ENCODE measurements at places on chromosomes 12 and 14.

DNA sequence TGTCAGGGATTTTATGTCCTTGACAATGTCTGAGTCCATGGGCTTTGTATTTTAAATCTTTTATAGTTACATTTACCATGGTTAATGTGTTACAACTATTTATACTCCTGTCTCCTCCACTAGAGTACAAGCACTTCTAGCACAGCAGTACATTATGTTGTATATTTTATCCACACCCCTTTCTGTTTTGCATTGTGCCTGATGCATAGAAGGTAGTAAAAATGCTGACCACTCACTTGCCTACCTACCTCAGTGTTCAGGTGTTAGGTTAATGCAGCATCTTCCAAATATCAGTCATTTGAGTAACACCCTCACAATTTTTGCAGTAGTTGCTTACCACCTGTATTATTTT, 31.1 kb upstream of the SLC38A2 start:
- no peak for DNase-seq

DNA sequence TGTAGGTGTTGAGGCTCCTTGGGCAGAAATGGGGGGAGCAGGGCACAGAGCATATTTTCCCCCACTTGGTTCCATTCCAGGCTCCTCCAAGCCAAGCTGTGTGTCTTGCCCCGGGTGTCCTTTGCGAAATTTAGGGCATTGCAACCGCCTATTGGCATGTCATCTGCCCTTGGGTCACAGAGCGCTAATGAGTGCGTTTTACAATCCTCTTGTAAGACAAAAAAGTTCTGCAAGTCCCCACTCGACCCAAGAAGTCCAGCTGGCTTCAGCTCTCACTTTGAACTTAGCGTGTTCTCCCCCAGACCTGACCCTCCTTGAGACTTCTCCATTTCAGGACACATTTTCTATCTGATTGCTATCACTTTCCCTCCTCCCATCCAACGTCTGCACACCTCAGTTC, 6.1 kb upstream of the LRTM2 start:
- no peak for DNase-seq

GRCh38 chr12:64561302-64562136, 48.8 kb upstream of the RASSF3 start:
- no peak for DNase-seq

DNA sequence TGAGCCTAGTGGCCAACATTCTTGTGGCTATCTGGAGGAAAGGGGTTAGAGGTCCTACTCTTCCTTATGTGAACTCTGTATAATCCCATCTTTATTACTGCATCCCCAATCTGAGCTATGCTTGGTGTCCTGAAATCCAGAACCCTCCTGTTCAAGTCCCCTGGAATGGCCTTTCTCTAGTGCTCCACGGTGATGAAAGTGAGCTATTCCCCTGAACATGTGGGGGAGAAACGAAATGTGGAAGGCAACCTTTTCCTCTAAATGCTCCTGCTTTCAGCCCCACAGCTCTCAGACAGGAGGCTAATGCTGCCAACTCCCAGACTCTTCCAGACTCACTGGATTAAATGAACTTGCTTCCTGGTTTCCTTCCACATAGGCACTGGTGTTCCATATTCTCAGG, 2.5 kb upstream of the PGAM5 start:
- DNase-seq, result no peak

DNA sequence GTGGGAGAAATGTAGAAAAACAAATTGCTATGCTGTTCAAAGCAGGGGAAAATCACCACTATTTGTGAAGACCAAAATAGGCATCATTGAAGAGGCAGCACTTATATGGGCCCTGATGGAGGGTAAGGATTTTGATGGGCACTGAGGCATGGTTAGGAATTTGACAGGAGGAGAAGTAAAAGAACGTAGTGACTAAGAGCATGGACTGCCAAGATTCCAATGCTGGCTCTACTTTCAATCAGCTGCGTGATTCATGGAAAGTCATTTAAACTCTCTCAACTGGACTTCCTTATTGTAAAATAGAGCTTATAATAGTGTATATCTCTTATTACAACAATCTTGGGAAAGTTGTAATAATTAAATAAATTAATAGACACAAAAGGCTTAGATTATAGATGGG, 267.7 kb upstream of the G2E3 start:
- DNase-seq, result no peak

- DNase-seq, result no peak
These were observed 10.2 kb upstream of the RNASE10 start for GRCh38 chr14:20494935-20495766.

DNA sequence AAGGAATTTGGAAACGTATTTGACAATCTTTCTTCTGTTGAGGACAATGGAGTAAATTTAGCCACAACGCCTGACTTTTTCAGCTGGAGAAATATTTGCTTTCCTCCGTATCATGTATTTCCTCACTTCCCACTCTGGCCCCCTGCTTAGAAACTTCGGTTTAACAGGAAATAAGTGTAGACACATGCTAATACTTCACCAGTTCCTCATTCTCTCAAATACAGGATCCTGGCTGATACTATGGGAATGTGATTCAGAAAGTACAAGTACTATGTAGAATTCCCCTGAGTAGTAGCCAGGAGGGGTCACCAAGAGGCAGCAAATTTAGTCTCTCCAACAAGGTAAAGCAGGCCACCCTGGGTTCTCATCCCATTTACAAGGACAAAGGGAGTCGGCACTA, 58.0 kb downstream of the FAR2 start:
- DNase-seq, result no peak

DNA sequence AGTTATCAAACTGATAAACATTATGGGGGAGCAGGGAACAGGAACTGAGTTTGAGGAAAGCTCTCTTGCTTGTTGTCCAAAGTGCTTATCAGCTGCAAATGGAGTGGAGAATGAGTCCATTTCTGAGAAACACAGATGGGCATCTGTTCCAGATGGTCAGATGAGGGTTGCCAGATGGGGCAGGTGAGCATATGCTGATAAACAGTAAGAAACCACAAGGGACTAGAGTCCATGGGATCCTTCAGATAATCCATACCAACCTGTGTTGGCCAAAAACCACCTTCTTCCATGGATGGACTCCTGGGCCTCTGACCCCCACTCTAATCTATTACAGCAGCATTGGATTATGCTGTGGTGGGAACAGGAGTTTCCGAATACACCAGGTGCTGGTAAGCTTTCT, 38.3 kb downstream of the GNS start:
- DNase-seq, result no peak

DNA sequence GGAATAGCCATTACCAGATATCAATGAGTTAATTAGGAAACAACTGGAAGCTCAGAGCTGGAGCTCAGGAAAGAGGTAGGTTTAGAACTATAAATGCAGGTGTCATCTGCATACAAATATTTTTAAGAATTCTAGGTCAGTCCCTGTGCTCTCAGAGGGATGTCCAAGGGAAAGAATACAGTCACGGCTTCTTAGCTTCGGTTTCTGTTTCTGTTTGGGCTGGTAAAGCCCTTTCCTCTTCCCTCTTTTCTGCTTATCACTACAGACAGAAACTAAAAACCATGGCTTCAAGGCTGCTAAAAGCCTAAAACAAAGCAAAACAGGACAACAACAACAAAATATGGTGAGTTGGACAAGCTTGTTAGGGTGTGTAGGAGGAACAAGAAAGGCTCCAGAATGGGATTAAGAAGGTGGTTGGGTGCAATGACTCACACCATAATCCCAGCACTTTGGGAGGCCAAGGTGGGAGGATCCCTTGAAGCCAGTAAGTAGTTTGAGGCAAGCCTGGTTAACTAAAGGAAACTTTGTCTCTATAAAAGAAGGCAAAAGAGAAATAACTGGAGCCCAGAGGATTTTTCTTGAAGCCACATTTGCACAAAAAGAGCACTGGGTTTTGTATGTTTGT, 113.0 kb downstream of the SEC23A start:
- no peak for DNase-seq

GRCh38 chr12:33330940-33331339, 108.7 kb downstream of the SYT10 start:
- no peak for DNase-seq

GRCh38 chr12:82687021-82688011, 610 bp downstream of the TMTC2 start:
- no peak for DNase-seq

GRCh38 chr14:70908935-70909641, 1.8 kb downstream of the PCNX1 start:
- DNase-seq, result no peak

DNA sequence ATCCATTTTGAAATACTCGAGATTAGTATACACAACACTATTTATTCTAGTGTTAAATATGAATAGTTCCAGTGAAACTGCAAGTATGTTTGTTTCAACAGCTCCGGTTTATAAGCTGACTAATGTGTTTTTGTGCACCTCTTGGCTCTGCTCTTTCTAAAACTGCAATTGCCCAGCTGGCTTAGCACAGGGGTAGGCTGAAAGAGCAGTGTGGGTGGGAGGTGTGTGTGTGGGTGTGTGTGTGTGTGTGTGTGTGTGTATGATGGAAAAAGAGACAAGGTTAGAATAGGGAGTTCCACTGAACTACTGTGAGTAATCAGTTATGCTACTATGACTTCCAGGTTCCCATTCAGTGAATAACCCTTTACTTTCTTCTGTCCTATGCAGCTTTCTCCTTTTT, 37.8 kb upstream of the DDHD1 start:
- DNase-seq, result no peak

DNA sequence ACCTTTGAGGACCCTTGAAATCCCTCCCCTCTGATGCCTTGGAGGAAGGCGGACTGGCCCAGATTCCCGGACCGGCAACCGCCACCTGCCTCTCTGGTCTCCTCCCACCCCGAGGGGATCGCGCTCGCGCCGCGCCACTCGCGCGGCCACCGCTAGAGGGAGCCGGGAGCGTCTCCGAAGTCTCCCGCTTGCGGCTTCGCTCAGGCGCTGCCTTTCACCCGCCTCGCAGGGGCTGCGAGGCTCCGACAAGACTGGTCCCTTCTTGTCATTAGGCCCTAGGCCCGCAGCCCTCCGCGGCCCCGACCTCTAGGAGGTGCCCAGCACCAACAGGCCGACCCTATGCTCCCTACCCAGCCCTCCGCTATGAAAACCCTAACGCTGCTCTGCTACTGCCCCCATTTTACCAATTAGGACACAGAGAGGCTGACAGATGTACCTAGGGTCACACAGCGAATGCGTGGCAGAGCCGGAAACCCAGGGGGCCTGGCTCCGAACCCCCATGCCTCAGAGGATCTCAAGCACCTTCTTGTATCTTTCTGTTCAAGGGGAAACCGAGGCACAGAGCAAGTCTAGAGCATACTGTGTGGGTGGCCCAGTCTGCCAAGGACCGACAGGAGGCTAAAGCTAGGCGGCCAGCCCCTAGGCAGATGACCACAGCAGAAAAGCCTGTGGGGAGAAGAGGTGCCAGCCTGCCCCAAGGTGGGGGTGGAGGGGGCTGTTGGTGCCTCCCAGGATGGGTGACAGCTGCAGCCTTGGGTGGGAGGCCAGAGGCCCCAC, 21.4 kb upstream of the VSX2 start:
- no peak for DNase-seq

DNA sequence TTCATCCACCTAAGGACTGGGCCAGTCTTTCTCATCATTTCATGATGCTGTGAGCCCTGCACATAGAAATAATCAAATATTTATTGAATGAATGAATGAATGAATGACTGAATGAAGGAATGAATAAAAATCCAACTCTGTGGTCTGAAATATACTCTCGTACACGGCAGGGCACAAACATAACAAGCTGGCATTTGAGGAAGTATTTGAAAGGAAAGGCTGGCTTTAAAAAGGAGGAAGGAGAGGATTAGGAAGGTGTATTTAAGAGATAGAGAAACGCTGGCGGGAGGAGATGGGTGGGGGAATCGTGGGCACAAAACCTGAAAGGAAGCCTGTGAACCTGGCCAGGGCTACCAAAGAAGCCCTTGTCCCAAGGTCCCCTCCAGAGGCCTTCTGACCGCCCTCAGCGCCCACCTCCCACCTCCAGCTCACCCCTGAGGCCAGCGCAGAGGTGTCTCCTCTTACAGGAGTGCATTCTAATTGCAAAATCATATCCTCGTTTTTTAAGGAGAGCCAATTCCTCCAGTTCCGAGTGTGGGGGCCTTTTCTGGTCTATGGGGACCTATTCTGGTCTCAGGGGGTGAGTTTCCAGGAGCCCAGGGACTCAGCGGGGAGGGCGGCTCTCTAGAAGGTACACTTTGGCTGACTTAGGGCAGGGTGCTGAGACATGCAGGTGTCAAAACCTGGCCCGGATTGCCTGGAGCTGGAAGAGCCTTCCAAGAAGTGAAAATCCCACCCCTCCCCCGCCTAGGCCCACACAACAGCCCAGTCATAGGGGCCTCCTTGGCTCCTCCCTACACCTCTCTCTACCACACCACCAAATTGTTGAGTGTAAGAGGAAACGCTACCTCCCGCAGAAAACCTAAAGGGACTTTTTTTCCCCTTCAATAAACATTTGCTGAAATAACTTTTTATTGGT, 8.7 kb upstream of the JDP2 start:
- DNase-seq, result no peak

DNA sequence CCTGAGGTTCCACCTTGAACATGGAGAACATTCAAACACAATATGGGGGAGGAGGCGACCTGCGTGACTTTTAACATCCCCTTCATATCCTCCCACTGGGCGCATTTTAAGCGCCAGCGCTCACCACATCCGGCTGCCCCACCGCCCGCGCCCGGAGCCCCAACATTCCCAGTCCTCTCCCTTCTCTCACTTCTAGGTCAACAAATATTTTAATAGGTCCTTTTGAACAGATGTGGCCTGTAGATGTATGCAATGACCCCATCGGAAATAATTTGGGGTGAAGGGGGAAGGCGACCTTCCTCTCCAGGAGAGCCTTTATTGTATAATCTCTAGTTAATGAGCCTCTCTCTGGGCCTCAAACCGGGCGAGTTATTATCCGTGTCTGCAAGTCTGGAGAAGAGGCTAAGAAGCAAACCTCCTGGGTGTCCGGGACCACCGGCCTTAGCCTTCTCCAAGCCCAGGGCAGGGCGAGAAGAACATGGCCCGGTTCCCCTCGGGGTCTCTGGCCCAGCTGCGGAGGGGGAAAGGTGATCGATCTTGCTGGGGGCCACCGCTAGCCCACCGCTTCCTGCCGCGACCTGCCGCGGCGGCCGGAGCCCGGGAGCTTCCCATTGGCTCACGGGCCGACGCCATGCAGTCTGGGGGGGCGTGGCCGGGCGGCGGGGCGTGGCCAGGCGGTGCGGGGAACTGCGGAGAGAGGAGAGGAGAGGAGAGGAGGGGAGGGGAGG, 83.2 kb upstream of the HMGA2 start:
- no peak for DNase-seq

GRCh38 chr12:119603767-119604166, 10.2 kb downstream of the TMEM233 start:
- no peak for DNase-seq

GRCh38 chr12:5593086-5593485, 161.2 kb downstream of the NTF3 start:
- DNase-seq, result no peak
